ENCODE measurements at places on chromosomes 3 and 15.

DNA sequence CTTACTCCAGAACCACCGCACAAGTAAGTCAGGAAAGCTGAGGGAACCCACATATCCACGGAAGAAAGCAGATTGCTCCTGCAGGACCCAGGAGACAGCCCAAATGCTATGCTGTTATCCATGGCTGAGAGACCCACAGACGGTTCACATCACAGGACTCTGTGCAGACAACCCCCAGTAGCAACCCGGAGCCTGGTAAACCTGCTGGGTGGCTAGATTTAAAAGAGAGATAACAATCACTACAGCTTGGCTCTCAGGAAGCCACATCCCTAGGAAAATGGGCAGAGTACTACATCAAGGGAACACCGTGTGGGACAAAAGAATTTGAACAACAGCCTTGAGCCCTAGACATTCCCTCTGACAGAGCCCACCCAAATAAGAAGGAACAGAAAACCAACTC lies 13.8 kb upstream of the TRIM42 start:
- DNase-seq = no peak

DNA sequence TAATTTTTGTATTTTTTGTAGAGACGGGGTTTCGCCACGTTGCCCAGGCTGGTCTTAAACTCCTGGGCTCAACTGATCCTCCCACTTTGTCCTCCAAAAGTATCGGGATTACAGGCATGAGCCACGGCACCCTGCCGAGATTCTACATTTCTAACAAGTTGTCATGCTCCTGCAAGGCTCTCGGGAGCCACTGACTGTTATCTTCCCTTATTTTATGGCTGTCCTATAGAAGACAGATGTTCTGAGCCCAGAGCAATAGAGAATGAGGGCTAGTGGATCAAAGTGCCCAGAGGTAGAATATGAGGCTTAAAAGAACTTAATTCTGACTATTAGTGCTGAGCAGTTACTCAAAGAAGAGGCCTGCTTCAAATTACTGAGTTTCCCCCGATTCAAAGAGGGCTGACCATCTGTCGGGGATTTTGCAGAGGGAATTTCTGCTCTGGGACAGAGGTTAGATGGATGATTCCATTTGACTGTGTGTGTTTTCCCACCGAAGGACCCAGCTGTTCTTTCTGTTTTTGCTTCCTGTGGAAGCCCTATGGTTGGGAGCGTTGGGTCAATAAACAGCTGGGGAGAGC lies 39.5 kb downstream of the ITPR1 start:
- DNase-seq = no peak

- no peak for DNase-seq
Observed at GRCh38 chr3:166388321-166388720, 551.1 kb upstream of the BCHE start.

- DNase-seq = no peak
Observed at GRCh38 chr3:37498126-37499039, 324.0 kb upstream of the LRRFIP2 start.

- DNase-seq = no peak
Observed at GRCh38 chr15:62992302-62992701, 50.2 kb upstream of the TPM1 start.

DNA sequence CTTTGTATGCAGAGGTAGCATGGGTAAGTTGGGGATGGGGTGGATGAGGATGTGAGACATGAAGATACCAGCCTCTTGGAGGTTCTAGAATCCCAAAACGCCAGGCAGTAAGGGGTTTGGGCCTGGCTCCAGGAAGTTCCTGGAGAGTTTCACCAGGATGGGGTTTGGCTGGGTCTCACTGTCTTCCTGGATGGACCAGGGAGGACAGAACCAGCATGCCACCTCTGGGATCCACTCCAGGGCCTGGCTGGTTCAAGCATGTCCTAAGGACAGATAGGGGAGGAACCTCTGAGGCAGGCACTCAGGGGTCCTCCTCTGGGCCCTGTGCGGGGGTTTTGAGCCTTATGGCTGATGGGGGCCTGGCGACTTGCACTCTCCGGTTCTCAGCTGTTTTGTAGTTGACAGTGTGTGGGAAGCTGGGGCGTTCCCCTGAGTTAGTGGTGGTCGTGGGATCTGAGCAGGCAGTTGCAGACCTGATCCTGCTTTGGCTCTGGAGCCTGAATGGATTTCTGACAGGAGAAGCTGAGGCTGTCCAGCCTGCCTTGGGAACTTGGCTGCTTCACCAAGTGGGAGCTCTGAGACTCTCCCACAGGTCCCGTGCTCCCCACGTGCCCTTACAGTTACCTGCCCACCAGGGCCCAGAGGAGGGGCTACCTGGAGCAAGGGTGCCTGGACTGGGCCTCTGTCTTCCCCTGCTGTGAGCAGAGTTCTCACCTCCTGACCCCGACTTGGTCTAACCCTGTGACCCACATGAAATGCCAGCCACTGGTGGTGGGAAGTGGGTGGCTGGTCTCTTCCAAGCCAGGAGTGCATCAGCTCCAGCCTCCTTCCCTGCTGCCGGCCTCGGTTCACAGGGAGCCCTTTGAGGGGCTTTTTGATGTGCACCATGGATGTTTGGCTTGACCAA lies 128.4 kb downstream of the EEFSEC start:
- DNase-seq = no peak

DNA sequence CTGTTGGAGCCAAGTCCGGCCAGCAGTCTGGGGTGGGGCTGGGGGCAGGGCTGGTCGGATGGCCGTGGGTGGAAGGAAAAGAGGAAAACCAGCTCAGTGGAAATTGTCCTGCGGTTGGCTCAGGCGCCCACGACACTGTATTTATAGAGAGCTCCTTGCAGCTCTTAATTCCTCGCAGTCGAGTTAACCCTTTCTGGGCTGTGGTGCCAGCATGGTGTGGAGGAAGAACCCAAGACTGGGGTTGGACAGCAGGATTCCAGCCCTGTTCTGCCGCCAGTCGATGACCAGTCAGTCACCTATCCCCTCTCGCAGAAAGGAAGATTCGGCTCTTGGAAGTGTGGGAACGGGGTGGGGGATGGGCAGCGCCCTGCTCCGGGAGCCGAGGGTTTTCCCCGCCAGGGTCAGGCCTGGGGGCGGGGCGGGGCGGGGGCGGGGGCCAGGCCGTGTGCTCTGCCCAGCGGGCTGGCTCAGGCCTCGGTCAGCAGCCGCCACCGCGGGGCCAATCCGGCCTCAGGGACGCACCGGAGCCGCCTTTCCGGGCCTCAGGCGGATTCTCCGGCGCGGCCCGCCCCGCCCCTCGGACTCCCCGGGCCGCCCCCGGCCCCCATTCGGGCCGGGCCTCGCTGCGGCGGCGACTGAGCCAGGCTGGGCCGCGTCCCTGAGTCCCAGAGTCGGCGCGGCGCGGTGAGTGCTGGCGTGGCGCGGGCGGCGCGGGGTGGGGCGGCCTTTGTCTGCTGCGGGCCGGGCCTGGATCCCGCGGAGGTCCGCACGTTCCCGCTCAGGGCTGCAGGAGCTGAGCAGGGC lies at the start of gene CD276:
CD276 (plus strand) TSS at position 607 of the 804 bp plus-strand sequence. CDS start 15,257 bp downstream, outside the sequence.
- DNase-seq = peak; percentile 82

DNA sequence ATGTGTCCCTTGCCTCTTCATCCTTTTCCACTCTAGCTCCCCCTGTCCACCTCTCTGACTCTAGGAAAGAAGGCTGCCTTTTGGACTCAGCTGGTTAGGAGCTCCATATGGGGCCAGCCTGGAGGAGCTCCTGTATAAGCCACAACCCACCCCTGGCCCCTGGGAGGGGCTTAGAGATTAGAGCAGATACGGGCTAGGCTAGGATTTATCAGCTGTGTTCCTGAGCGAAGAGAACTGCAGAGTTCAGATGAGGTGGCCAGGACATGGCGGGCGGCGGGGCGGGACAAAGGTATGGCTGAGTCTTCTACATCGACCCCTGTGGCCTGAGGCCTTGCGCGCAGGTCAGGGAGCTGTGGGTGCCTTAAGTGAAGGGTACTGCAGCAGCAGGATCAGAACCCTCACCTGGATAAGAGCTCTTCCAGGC lies 7.9 kb downstream of the NBEAL2 start:
- DNase-seq = no peak

- DNase-seq = no peak
Observed at GRCh38 chr3:135131290-135131689, 336.2 kb downstream of the EPHB1 start.

GRCh38 chr15:60932051-60932915 lies 296.8 kb downstream of the RORA start:
- no peak for DNase-seq

GRCh38 chr3:41975416-41976103 lies 13.7 kb upstream of the ULK4 start:
- no peak for DNase-seq

GRCh38 chr3:25537516-25537915 lies 109.5 kb downstream of the RARB start:
- DNase-seq = no peak

DNA sequence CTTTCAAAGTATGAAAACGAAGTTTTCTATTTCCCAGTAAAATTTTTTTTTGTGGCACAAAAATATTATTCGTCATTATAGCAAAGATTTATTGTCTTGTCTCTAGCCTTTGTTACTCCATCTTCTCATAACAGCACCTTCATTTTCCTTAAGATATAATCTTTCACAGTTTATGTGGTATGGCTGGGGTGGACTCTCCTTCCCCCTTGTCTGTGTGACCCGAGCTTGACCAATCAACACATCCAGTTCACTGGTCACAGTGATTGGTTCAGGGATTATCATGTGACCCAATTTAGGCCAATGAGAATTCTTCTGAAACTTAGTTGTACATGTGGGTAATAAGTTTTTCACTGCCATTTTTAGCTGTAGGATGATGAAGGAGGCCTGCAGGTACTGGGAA lies 71.2 kb upstream of the DCBLD2 start:
- no peak for DNase-seq

GRCh38 chr3:141167681-141168080 lies 63.9 kb upstream of the PXYLP1 start:
- no peak for DNase-seq

GRCh38 chr3:191261304-191261638 lies 62.2 kb downstream of the OSTN start:
- DNase-seq = no peak

DNA sequence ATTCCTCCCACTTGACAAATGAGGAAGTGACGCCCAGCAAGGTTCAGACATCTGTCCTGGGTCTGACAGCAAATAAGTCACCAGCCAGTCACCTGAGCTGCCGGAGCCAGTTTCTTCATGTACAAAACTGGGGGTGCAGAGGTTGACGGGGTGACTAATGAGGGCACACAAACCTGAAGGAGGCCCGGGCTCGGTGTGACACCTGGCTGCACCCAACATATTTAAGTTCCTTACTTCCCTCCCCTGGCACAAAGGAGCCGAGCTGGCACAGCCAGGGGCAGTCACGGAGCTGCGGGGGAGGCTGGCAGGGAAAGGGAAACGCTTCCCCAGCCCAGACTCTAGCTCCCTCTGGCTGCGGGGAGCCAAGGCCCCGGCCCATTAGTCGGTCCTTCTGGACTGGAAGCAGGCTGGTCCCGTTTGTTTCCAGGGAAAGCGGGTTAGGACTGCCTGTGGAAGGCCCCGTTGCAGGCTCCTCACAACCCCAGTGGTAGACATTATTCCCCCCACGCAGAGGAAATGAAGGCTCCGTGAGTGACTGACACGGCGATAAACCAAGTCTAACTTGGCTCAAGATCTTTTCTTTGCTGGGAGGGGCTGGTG lies 2.3 kb downstream of the FBXL22 start:
- no peak for DNase-seq

DNA sequence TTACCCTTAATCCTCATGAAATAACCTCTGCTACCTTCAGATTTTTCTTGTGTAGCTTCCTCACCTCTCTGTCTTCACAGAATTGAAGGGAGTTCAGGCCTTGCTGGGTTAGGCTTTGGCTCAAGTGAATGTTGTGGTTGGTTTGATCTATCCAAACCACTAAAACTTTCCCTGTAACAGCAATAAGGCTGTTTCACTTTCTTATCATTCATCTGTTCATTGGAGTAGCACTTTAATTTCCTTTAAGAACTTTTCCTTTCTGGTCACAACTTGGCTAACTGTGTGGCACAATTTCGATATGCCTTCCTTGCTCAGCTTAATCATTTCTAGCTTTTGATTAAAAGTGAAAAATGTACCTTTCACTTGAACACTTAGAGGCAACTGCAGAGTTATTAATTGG lies 129.8 kb downstream of the NR1I2 start:
- no peak for DNase-seq

DNA sequence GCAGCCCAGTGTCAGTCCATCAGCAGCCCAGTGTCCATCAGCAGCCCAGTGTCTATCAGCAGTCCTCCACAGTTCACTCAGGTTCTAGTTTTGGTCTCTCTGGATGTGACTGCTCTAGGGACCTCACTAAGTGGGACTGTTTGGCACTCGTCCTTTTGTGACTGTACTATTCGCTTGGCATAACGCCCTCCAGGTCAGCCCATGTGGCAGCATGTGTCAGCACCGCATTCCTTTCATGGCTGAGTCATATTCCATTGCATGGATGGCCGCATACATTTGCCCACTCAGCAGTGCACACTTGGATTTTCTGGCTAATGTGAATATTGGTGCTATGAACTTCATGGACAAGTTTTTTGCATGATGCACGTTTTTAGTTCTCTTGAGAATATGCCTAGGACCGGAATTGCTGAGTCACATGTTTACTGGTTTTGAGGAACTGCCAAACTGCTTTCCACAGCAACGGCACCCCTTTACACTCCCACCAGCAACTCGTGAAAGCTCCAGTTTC lies 16.4 kb downstream of the CHST13 start:
- DNase-seq = no peak

GRCh38 chr15:44296625-44297524 lies 8.4 kb downstream of the GOLM2 start:
- DNase-seq = no peak

DNA sequence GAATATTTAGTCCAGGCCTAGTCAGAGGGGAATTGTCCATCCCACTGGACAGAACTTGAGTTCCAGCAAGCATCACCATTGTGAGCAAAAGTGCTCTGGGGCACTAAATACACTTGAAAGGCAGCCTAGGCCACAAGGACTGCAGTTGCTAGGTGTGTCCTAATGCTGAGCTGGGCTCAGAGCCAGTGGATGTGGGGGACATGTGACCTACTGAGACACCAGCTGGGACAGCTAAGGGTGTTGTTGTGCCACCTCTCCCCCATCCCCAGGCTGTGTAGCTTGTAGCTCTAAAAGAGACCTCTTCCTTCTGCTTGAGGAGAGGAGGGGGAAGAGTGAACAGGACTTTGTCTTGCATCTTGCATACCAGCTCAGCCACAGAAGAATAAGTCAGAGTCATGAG lies 120.9 kb downstream of the DTWD1 start:
- DNase-seq = no peak
